Left kidney (tissue), 8 donors: ENCODE measurements at places on chromosomes 16 and 17. TPM values are rescaled to one million over a fixed set of nuclear protein-coding genes. Genes with fewer than 3 reads are reported as not detected.

EMP2 gene
- 21.2 TPM for polyA plus RNA-seq

GRCh38 chr17:30565073-30565935, 88.1 kb downstream of the GOSR1 start:
- DNase-seq = no peak

GRCh38 chr16:76835339-76835738, 355.7 kb upstream of the MON1B start:
- DNase-seq = no peak

- no peak for DNase-seq
These were observed 1.3 kb downstream of the B3GNT9 start for GRCh38 chr16:67149276-67150046.

- DNase-seq = no peak
These were observed 6.8 kb downstream of the ELOB start for GRCh38 chr16:2770057-2770951.
